Stimulated activated CD4-positive, alpha-beta T cell treated with anti-CD3 and anti-CD28 coated beads, Interleukin-1b, Interleukin-23, amount 100 ng/mL, for 1 hour (primary cell): ENCODE measurements at places on chromosomes 5 and 9.

- DNase-seq, result no peak
Observed at GRCh38 chr9:105168870-105169319, 75.6 kb upstream of the SLC44A1 start.

DNA sequence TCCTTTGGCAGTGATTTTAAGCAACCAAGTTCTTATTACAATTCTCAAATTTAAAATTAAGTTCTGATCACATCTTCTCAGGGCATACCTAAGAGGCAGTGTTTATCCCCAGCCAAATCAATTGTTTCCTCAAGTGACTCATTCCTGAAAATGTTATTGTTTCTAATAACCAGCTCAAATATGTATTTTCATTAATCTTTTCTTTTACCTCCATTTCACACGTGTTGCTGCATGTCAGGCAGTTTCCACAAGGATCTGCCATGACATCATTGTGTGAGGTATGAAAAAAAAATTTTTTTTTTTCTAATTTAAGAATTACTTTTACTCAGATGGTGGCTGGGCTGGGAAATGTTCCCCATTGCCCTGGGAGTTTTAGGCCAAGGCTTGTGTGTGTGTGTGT lies 113.0 kb upstream of the NTRK2 start:
- no peak for DNase-seq

GRCh38 chr9:126386088-126386487 lies 59.5 kb downstream of the MVB12B start:
- DNase-seq, result no peak

- no peak for DNase-seq
Observed at GRCh38 chr9:4010309-4010708, 289.6 kb downstream of the GLIS3 start.

DNA sequence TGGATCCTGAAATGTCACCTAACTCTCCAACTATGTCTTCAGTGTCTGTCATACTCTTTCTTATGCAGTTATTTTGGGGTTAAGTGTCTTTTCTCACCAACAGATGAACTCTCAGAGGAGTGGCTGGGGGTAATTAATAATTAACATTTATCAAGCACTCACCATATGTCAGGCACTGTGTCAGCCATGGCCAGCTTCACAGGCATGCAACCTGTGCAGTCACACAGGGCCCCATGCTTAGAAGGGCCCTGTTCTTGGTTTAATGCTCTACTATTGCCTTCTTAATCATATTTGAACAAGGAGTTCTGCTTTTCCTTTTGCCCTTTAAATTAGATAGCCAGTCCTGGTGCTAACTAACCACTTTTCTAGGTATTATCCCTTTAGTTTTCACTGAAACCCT lies 3.4 kb upstream of the GRPEL2 start:
- DNase-seq, result no peak

DNA sequence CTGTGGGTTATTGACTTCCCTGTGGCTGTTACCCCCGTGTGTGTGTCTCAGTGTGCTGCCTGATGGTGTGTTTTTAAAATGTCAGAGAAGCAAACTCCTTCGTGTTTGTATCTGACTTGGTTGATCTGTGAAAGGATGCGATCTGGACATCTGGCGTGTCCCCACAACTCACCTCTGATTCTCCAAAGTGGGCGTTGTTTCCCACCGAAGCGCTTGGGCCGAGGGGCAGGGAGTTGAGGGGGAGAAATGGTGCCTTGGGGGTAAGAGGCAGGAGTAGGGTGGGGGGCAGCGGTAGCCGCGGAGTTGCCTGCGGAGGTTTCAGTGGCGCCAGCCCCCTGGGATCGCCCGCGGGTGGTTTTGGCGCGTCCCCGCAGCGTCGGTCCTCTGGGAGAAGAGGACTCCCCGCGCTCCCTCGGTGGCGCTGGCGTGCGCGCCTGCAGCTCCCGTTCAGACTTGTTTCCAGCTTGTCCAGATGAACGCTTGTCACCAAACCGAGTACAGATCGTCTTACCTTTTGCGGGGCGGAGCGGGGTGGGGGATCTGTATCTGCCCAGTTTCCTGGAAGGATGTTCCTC lies 1.1 kb downstream of the MAST4 start:
- no peak for DNase-seq

DNA sequence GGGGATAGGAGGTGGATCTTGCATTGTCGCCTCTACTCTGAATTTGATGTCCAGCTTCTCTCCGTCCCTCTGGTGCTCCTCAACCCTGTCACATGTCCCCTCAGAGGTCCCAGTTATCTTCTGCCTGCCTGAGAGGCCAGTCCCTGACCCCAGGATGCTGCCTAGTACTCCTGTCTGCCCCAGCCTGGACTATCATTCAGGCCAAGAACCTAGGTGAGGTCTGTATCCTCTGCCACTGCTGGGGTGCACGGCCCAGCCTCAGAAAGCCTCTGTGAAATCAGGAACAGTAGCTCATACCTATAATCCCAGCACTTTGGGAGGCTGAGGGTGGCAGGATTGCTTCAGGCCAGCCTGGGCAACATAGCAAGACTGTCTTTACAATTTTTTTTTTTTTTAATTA lies 8.6 kb downstream of the SPINK4 start:
- DNase-seq, result no peak

- DNase-seq, result no peak
Observed at GRCh38 chr9:93693129-93693528, 116.7 kb downstream of the PHF2 start.

DNA sequence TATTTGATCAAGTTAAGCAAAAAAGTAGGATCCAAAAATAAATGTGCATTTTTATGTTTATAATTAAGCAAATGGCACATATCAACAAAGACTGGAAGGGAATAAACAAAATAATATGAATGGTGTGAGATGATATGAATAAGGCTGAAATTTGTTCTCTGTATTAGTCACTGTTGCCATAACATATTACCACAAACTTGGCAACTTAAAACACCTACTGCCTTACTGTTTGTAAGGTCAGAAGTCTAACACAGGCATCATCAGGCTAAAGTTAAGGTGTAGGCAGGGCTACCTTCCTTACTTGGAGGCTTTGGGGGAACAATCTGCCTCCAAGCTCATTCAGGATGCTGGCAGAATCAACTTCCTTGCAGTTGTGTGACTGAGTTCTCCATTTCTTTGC lies 19.3 kb downstream of the PGGT1B start:
- DNase-seq, result no peak

GRCh38 chr5:141903261-141903660 lies 20.4 kb upstream of the DELE1 start:
- no peak for DNase-seq

- no peak for DNase-seq
Observed at GRCh38 chr5:123421773-123422172, 1.4 kb downstream of the CEP120 start.

GRCh38 chr5:40364441-40364840 lies 315.3 kb upstream of the PTGER4 start:
- DNase-seq, result no peak

DNA sequence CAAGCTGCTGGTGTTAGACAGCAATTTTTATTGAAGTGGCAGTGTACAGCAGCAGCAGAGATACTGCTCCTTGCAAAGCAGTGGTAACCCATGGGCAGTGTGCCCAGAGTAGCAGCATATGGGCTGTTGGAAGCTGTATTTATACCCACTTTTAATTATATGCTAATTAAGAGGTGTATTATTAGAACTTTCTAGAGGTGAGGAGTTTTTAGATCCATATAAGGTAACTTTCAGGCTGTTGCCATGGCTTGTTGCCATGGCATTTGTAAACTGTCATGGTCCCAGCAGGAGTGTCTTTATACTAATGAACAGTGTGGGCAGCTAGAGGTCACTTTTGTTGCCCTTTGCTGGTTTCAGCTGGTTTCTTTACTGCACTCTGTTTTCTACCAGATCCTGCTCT lies 3.7 kb upstream of the PJA2 start:
- DNase-seq, result no peak

DNA sequence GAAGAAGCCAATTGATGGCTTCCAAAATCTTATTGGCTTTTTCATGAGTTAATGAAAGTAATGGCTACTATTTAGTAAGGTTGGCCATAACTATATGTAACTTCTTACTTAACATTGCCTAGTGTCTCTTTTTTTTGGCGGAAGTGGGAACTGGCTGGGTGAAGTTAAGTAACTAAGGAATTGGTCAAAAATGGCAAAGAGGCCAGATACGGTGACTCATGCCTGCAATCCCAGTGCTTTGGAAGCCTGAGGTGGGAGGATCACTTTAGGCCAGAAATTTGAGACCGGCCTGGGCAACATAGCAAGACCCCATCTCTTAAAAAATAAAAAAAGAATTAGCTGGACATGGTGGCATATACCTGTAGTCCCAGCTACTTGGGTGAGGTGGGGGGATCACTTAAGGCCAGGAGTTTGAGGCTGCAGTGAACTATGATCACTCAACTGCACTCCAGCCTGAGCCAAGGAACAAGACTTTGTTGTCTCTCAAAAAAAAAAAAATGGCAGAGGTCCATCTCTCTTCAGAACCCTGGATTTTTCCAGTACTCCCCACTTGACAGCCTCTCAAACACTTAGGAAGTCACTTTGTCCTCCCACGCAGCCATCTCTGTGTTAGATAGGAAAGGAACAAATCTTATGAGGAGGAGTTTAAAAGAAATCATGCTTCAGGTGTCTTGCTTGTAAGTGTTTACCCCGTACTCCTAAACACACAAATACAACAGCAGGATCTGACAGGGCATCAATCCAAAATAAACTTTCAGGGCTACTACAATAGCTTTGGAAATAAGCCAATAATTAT lies 75.7 kb downstream of the TEK start:
- no peak for DNase-seq

GRCh38 chr5:174340226-174340625 lies 294.7 kb downstream of the NSG2 start:
- no peak for DNase-seq

DNA sequence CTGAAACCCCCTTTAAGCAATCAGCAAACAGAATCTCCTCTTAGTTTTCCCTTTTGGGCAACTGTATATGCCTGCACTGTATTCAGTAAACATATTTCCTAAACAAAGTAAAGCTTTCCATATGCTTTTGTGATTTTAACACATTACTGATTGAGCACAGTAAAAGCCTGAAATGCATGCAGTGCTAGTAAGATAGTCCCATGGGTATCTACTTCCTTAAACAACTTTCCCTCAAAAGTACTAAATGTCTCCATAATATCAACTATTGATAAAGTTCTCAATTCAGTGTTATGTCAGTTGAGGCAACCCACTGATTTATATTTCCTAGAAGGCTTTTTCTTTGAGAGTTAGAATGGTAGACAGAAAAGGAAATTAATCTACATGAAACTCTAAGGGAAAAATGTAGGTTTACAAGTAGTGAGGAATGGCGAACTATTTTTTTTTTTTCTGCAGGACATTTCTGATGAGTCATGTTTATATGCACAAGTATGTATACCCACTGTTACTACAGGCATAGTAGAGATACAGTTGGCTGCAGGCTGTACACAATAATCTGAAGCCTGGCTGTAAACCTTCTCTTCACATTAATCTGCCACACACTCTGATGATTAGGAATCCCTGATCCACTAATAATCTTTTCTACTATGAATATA lies 31.2 kb upstream of the CEP120 start:
- DNase-seq, result no peak

DNA sequence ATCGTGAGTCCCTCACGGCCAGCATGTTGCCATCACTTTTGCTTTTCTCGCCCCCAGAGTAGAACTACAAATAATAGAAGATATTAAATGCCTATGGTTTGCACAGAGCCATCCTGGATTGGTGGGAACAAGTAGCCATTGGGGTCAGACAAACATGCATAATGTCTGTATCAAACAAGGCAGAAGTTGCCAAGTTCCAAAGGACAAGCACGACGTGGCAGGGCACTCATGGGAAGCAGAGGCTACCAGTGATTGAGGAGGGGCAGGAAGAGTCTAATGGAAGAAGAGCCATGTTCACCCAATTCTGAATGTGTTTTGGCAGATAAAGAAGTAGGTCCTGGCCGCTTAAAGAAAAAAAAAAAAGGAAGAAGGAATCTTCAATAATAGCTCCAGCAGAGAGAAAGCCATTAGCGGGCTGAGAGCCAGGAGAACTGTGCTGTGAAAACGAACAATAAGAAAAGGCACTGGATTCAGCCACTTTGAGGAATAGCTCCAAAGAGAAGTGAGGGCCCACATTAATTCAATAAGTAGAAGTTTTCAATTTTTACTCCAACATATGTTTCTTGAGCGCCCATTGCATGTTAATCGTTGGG lies 153.7 kb upstream of the ADCY2 start:
- no peak for DNase-seq

- no peak for DNase-seq
Observed at GRCh38 chr9:136171009-136171800, 33.7 kb downstream of the LHX3 start.

- no peak for DNase-seq
Observed at GRCh38 chr9:110006657-110007056, 201.3 kb downstream of the C9orf152 start.

- no peak for DNase-seq
Observed at GRCh38 chr5:61779743-61780142, 447.7 kb downstream of the ZSWIM6 start.

DNA sequence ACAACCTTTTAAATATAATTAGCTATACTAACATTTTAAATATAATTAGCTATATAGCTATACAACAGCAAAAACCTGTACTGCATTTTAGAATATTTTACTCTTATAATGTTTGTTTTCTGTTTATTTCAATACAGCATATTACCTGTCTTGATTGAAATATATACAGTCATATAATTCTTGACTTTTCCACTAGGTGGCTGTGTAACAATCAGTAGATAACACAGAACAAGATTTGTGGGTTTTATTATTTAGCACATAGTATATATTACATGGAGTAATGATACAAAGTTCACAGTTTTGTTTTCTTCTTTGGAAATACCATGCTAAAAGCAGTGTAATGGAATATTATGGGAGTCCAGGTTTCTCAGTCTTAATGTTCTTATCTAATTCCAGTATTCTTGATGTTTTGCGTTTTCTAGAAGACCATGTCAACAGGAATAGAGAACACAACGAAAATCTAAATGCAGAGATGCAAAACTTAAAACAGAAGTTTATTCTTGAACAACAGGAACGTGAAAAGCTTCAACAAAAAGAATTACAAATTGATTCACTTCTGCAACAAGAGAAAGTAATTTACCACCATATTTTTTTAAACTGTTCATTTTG lies 13.3 kb downstream of the HMMR start:
- DNase-seq, result no peak

GRCh38 chr9:119588874-119589744 lies 219.9 kb upstream of the BRINP1 start:
- DNase-seq, result no peak

GRCh38 chr5:107950776-107951175 lies 280.0 kb upstream of the EFNA5 start:
- DNase-seq, result no peak

DNA sequence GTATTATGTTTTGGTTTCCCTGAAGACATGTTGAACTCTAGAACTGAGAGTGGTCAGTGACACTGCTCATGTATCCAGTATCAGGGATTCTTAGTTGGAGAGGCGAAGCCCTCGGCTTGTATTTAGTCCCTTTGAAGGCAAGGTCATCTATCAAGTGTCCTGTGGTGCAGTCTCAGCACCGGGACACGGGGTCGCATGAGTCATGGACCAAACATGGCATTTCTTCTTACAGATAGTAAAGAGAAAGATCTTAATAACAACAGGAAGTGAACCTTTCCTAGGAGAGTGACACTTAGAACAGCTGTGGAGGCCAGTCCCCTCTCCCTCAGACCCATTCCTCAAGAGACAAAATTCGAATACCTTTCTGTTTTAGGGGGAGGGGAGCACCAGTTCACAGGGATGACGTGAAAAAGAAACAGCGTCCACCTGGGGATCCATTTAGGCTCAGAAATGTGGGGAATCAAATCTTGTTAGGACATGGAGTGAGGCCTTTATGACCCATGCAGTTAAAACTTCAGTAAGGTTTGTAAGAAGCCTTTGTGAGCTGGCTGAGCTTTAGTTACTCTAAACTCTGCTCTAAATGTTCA lies 86.5 kb downstream of the ADGRV1 start:
- no peak for DNase-seq

- no peak for DNase-seq
Observed at GRCh38 chr9:127498298-127498697, 47.0 kb downstream of the LRSAM1 start.

GRCh38 chr9:88421348-88421747 lies 33.1 kb downstream of the SPIN1 start:
- no peak for DNase-seq
